ENCODE measurements at places on chromosomes 4 and X.

DNA sequence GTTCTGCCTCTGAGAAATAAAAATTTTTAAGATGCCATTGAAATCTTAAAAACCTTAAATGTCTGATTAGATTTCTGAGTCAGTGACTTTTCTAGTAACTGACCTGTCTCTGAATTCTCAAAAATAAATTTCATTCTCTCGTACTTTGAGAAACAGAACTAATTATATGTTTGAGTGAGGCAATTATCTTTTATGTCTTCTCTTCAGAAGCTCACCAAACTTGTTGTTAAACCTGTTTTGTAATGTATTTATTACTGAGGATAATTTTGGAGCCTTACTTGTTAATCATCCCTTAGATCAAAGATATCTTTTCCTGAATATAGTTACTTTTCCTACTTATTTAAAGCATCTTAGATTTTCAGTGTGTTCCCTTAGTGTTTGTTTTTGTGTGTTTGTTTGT is 64.5 kb upstream of the MMAA start:
- DNase-seq = no peak

DNA sequence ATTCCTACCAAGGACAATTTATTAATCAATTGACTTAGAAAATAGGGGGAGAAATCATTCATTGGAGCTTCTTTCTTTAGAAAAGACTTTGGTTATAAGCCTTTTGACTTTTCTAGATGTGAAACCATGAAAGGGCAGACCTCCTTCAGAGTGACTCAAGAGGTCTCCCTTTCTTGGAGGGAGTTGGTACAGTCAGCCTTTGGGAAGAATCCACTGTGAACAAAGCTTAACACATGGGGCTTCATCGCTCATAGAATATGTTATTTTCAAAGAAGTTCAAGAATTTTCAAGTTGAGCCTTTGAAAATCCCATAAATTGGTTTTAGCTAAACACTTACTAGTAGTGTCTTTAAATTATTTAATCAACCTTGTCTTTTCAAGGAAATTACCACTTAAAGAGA is 28.0 kb downstream of the RIPPLY1 start:
- no peak for DNase-seq

DNA sequence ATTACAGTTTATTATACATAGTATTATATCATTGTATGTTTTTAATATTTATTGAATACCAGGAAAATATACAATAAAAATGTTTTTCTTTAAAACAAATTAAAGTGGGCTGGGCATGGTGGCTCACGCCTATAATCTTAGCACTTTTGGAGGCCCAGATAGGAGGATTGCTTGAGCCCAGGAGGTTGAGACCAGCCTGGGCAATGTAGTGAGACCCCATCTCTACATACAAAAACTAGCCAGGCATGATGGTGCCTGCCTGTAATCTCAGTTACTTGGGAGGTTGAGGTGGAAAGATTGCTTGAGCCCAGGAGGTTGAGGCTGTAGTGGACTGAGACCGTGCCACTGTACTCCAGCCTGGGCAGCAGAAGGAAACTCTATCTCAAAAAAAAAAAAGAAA is 38.3 kb upstream of the PDS5A start:
- no peak for DNase-seq

DNA sequence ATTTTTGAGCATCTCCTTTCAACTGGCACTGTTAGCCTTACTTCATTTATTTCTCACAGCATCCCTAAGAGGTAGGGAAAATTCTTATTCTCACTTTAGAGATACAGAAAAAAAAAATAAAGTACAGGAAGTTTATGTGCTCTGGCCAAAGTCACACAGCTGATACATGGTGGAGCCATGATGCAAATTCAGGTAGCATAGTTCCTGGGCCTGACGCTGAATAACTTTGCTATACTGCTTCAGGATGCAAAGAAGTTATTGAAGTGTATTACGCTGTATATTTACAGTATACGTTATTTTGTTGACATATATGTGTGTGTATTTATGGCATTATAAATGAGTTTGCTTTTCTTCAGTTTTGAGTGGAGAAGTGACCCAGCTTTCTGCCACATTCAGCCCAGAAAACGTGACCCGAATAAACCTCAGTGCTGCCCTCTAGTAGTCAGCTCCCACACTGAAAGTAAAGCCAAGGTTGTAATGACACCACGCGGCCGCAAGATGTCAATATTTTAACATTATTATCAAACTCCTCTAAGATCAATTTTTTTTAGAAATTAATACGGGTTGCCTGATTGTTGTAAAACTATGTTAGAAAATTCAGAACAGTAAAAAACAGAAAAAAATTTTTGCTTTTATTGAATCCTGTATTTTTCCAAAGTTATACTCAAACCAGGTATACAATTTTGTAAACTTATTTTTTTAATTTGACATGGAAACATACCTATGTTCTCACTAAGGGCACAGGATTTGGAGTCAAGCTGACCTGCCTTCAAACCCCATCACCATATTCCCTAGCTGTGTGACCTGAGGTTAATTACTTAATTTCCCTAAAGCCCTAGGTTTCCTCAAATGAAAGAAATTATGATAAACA is 3.8 kb upstream of the GUCY2F start:
- DNase-seq = peak; percentile 56

GRCh38 chr4:5932035-5932568 is 39.2 kb upstream of the CRMP1 start:
- no peak for DNase-seq

GRCh38 chr4:2842687-2843262 is 869 bp upstream of the ADD1 start:
- no peak for DNase-seq

DNA sequence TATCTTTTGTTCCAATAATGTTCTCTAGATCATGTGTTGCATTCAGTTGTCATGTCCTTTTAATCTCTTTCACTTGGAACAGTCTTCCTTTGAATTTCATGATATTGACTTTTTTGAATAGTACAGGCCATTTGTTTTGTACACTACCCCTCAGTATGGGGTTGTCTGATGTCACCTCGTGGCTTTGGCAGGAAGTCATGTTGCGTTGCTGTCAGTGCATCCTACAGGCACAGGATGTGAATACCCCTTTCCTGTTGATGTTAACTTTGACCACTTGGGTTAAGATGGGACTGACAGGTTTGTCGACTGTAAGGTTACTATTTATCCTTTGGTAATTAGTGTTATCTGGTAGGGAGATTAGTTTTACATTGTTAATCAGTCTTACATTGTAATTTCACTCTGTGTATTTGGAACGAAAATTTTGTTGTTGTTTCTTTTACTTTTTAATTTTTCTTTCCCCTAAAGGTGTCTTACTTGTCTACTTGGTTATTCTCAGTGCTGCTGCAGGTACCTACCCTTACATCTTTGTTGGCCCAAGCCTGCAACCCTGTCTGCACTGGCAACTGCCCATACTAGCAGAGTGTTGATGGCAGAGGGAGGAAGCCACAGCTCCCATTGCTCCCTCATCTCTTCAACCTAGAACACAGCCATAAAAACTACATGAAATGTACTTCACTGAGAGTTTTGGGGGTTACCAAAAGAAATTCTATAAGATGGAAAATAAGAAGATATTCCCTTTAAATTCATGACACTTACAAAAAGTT is 14.7 kb upstream of the ATP8A1 start:
- DNase-seq = peak; percentile 70

DNA sequence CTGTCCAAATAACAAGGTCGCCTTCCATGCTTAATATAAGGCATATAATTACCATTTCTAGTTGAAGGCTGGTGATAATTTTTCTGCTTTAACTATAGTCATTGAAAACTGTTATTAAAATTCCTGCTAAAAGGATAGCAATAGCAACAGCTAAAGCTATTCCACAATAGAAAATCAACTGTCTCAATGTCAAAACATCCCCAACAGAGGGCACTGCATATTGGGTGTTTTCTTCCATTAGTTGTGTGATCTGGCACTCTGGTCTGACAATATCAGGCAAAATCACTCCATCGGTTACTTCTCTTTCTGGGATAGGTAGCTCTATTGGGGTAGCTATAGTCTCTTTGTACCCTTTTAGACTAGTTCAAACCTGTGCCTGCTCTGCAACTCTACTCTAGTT is 53.5 kb downstream of the TMPRSS11F start:
- DNase-seq = no peak

DNA sequence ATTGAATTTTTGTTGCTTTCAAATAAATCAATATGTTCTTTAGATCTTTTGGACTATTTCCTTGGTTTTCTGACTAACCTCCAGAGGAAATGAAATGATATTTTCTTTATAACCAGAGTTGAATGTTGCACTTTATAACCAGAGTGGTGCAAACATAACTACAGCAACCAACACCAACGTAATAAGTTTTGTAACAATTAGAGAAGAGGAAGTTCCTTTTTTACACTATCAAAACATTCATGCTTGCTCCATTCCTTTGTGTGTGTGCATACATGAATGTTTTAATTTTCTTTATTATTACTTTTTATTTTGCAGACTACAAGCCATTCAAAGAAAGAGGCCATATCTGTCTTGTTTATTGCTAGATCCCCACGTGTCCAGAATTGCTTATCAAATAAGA is 193.0 kb upstream of the PPP3CA start:
- DNase-seq = no peak

GRCh38 chr4:4721636-4722035 is 137.8 kb upstream of the MSX1 start:
- DNase-seq = no peak

DNA sequence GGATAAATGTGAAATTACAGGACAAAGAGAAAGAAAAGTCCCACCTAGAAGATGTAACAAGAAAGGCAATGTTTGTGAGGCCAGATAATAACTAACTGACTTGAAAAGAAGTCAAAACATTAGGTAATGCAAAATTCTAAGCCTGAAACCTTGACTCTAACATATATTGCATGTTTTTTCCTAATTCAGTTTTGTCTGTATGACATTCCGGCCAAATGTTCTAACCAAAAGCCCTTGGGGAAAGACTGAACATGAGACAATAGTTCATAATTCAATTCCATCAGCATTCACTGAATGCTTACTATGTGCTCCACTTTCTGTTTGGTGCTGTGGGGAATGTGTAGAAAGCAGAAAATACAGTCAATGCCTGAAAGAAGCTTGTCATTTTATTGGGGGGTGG is 84.8 kb upstream of the PLAC1 start:
- no peak for DNase-seq

DNA sequence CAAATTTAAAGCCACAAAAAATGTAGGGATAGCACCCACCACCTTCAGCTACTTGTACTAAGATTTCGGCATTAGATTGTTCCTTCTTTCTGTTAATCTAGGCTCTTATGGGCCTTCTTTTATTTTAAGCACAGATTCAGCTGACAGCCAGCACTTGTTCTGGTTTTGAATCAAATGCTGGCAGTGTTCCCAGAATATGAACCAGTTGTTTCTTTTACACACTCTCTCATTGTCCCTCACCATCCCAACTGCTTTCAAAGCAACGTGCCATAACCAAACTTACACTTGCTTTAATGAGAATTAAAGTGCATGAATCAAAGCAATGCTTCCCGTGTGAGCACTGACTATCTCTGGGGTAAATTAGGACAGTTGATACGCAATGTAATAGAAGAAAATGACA is 744.5 kb upstream of the FAM241A start:
- DNase-seq = no peak

DNA sequence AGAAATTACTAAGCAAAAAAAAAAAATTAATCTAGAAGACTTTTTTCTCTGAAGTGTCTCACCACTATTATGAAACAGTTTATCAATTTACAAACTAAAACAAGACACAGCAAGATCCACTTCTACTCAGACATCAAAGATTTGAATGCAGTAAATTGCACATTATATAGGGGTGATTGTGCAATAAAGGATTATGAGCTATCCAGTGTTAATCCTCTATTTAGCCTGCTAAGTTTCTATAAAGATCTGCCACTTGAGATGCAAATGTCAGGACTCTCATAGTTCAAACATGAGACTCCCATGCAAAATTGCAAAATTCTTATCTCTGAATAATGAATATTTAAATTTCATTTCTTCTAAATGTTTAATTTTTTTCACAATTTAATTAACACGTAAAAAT is 2.2 kb downstream of the TECRL start:
- no peak for DNase-seq

GRCh38 chrX:15947648-15948317 is 93.2 kb upstream of the AP1S2 start:
- no peak for DNase-seq

- DNase-seq = no peak
These were observed 9.1 kb upstream of the METTL14 start for GRCh38 chr4:118676128-118676527.

DNA sequence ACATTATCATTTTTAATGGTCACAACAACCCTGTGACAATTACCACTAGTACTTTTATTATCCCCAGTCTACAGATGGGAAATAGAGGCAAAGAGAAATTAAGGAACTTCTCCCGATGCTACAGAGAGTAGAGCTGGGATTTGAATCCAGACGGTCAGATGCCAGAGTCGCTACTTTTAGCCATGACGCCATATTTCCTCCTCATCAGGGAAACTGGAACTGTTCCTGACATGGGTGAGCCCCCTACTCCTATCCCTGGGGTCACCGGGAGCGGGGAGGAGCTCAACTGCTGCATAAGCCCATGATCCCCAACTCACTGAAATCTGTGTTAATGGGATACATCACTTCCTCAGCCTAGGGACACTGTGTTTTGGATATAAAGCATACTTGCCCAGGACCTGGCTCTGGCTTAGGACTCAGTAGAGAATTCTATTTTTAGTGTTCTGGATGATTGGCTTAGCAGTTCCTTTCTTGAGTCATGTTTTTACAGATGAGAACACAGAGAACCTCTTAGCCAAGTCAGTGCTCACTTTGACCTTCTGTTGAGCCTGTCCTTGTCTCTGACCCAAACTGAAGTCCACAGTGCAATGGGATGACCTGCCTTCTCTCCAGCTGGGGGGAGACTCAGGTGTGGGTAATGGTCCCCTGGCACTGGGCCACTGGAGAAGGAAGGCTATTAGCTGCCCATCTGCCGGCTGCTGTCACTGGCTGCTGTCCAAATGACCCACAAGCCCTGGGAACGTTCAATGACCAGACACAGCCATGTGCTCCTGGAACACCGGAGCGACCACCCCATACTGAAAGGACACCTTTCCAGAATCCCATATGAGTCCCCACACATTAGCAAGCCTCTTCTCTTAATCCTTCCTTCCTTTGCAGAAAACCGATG is 90.8 kb upstream of the SHISA3 start:
- no peak for DNase-seq

DNA sequence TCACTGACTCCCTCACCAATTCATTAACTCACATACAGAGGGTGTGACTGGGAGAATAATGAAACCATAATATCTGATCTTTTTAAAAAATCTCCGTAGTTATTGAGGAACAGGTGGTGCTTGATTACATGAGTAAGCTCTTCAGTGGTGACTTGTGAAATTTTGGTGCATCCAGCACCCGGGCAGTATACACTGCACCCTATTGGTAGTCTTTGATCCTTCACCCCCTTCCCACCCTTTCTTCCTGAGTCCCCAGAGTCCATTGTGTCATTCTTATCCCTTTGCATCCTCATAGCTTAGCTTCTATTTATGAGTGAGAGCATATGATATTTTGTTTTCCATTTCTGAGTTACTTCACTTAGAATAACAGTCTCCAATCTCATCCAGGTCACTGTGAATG is 1143.8 kb downstream of the PCDH19 start:
- no peak for DNase-seq

DNA sequence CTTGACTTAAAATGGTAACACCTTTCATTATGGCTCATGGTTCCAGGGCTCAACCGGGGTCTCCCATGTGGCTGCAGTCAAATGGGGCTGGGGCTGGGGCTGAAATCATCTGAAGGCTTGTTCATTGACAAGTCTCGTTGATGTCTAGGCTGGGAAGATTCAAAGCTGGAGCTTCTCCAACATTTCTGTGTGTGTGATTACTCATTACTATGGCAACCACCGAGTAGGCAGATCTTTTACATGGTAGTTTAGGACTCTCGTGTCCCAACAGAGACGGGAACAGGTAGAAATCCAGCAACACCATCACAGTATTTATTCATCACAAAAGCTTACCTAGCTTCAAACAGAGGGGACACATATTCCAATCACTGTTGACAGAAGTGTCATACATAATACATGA is 7.8 kb downstream of the YTHDC1 start:
- DNase-seq = no peak

Data from CD4-positive, alpha-beta T cell treated with Interleukin-4 for 4 hours (primary cell).